ENCODE measurements at places on chromosomes 6 and 20. TPM values are rescaled to one million over a fixed set of nuclear protein-coding genes. Genes with fewer than 3 reads are reported as not detected.

- no peak for DNase-seq
- no peak overlapping the region for H3K27ac ChIP-seq
- no peak overlapping the region for H3K4me3 ChIP-seq
- H3K27me3 ChIP-seq = no peaks in the 10 kb centered on the region
Measured at GRCh38 chr6:149286905-149287304, 30.6 kb upstream of the TAB2 start.

Gene TMEM200A
- total RNA-seq = 42.1 TPM

DNA sequence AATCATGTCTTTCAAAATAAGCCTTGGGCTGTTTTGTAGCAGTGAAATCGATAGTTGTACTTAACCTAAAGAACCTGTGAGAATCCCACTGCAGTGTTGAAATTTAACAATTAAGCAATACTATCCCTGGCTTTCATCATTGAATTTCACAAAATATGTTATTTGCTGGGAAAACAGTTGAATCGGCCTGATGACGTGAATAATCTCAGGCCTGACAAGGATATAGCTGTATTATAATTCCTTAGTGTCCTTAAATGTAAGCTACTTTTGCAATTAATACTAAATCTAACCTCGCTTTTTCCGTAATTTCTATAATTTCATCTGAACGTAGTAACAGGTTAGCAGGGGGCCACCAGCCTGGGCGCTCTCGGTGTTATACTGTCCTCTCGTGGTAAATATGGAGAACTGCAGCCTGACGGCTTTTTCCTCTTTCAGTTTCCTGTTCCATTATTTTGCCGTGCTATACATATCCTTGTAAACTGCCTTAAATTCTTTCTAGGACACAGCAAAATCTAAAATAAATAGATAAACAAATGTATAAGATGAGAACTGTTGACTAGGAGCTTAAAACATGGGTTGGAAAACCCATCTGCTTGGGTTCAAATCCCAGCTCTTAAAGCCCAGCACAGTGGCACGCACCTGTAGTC, 24.0 kb downstream of the MTFR2 start:
- DNase-seq = peak; percentile 41
- peaks cover 17% of the 10 kb centered on the region for H3K4me1 ChIP-seq
- H3K27ac ChIP-seq = no peak overlapping the region
- H3K4me3 ChIP-seq = no peak overlapping the region

- H3K27me3 ChIP-seq = peaks cover 11% of the 10 kb centered on the region
- peaks cover 19% of the 10 kb centered on the region for H3K4me1 ChIP-seq
- peak; percentile 63 for DNase-seq
- no peaks in the 10 kb centered on the region for H3K36me3 ChIP-seq
- H3K4me3 ChIP-seq = no peak overlapping the region
- H3K27ac ChIP-seq = no peak overlapping the region
Measured at GRCh38 chr6:44268095-44268628, 2.1 kb upstream of the TMEM151B start.

DNA sequence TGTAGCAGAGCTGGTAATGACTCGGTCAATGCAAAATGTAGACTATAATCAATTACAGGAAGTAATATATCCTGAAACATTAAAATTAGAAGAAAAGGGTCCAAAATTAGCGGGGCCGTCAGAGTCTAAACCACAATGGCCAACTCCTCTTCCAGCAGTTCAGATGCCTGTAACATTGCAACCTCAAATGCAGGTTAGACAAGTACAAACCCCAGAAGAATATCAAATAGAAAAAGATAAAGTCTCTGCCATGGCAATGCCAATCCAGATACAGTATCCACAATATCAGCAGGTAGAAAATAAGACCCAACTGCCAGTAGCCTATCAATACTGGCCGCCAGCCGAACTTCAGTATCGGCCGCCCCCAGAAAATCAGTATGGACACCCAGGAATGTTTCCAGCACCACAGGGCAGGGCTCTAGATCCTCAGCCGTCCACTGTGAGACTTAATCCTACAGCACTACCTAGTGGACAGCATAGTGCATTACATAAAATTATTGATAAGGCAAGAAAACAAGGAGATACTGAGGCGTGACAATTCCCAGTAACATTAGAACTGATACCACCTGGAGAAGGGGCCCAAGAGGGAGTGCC, 158.4 kb downstream of the GPX5 start:
- no peak for DNase-seq
- H3K4me1 ChIP-seq = no peaks in the 10 kb centered on the region
- no peaks in the 10 kb centered on the region for H3K36me3 ChIP-seq
- H3K27ac ChIP-seq = no peak overlapping the region

- H3K36me3 ChIP-seq = no peaks in the 10 kb centered on the region
- no peaks in the 10 kb centered on the region for H3K27me3 ChIP-seq
- DNase-seq = no peak
- H3K27ac ChIP-seq = no peak overlapping the region
Measured at GRCh38 chr6:184161-184700, 108.1 kb upstream of the DUSP22 start.

GRCh38 chr6:166586424-166587156, at the start of gene RAMACL:
RAMACL (minus strand) TSS chr6:166586678; CDS start chr6:166586477, 201 bp downstream.
- H3K27ac ChIP-seq = no peak within 1 kb of the TSS
- H3K4me3 ChIP-seq = no peak within 1 kb of the TSS
- H3K36me3 ChIP-seq = no peaks in the 10 kb centered on the region
- no peaks in the 10 kb centered on the region for H3K27me3 ChIP-seq
- H3K4me1 ChIP-seq = no peaks in the 10 kb centered on the region
- DNase-seq = no peak

GRCh38 chr6:63440057-63440456, 120.3 kb upstream of the LGSN start:
- no peak overlapping the region for H3K27ac ChIP-seq
- no peak for DNase-seq
- no peaks in the 10 kb centered on the region for H3K36me3 ChIP-seq
- H3K27me3 ChIP-seq = no peaks in the 10 kb centered on the region
- H3K4me3 ChIP-seq = no peak overlapping the region

Gene HLA-DRB5
- 0.55 TPM for total RNA-seq

DNA sequence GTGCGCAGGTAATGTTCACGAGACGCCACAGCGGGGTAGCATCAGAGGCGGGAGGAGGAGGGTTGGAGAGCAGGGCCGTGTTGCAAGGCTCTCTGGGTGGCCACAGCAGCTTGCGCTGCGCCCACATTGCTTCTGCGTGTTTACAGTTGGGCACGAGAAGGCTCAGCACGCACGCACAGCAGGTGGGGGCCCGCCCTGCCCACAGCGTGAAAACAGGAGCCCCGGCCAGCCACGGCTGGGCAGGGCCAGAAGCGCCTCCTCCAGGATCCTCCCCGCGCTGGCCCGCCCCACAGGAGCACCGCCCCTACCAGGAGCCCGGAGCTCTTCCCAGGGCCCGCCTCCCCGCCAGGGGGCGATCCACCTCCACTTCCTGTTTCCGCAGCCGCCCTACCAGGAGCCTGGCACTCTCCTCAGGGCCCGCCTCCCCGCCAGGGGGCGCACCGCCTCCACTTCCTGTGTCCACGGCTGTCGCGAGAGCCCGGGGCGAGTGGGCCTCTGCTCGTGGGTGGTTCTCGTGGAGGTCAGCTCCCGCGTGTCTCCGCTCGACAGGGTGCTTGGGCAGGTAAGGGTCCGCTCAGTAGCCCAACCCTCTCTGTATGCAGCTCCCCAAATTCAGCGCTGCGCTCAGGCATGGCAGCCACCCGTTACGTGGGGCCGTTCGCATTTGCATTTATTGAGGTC, at the start of gene FAM50B:
FAM50B (plus strand) TSS at position 449 of the 681 bp plus-strand sequence. CDS start 439 bp downstream, outside the sequence.
- peak within 1 kb of the TSS; percentile 66 for H3K27ac ChIP-seq
- peaks cover 5% of the 10 kb centered on the region for H3K4me1 ChIP-seq
- H3K4me3 ChIP-seq = peak within 1 kb of the TSS; percentile 72
- peak; percentile 94 for DNase-seq
- no peaks in the 10 kb centered on the region for H3K27me3 ChIP-seq

- no peak overlapping the region for H3K4me3 ChIP-seq
- H3K4me1 ChIP-seq = no peaks in the 10 kb centered on the region
- H3K27ac ChIP-seq = no peak overlapping the region
- peak; percentile 49 for DNase-seq
- H3K36me3 ChIP-seq = no peaks in the 10 kb centered on the region
- H3K27me3 ChIP-seq = no peaks in the 10 kb centered on the region
Measured at GRCh38 chr6:17478223-17478907, 85.0 kb downstream of the CAP2 start.

DNA sequence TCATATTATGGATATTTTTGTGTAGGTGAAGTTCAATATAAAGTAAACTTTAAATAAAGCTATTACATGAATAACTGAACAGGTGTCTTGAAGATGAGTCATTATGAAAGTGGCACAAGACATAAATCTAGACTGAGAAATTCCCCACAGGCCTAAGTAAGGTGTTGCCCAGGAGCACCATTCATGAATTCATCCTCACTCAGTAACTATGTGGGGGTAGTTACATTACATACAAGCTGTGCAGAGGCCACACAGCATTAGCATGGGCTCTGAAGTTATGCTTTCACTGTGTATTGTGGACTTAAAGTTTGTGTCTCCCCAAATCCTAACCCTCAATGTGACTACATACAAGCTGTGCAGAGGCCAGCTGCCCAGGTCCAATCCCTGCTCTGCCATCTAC, 65.9 kb downstream of the BCAS1 start:
- H3K27ac ChIP-seq = no peak overlapping the region
- no peak for DNase-seq
- no peaks in the 10 kb centered on the region for H3K27me3 ChIP-seq
- H3K36me3 ChIP-seq = no peaks in the 10 kb centered on the region
- H3K4me3 ChIP-seq = no peak overlapping the region

Gene BTN1A1
- total RNA-seq = not detected

GRCh38 chr6:26349964-26350857, 14.8 kb upstream of the BTN3A2 start:
- no peak for DNase-seq
- no peak overlapping the region for H3K4me3 ChIP-seq
- H3K36me3 ChIP-seq = no peaks in the 10 kb centered on the region
- H3K27me3 ChIP-seq = no peaks in the 10 kb centered on the region
- peaks cover 8% of the 10 kb centered on the region for H3K4me1 ChIP-seq

Gene RUNX2
- total RNA-seq = 4.5 TPM

Gene EEF1E1
- 25.7 TPM for total RNA-seq

DNA sequence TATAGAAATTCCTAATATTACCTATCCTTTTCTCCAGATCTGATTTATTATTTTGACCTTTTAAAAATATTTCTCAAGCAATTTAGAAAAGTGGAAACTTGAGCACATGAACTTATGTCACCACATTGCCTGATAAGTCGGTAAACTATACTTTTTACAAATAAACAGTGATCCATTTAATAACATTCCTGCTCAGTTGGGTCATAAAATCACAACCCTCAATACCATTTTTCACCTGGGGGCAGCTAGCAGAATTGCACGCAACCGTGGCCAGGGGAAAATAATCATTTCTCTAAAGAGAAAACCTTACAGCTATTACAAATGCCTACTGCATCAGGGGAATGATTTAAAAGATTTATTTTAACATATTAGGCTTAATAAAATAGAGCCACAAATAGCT, 614.5 kb downstream of the PHF3 start:
- no peak for DNase-seq
- no peaks in the 10 kb centered on the region for H3K4me1 ChIP-seq
- no peak overlapping the region for H3K27ac ChIP-seq
- no peak overlapping the region for H3K4me3 ChIP-seq

DNA sequence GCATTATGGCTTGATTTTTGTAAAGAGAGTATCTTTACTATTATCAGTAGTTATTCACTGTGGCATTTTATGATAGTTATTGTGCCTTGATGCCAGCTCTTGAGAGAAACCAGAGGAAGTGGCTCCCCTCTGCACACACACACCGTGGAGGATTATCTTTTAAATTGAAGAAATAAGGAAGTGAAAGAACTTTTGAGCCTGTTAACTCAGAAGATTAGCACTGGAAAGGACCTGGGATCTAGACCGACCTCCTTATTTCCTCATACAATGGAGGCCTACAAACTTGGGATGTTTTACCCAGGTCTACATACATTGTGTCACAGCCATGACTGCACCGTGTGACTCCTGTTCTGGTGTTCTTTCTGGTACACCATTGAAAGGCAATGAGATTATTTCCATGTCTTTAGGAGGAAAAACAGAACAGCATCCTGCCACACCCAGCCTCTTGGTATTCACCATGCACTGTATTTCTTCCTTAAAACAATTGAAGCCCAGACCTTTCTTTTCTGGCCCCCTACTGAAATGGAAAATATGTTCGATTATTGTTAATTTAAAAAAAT, 40.6 kb downstream of the HECA start:
- no peak for DNase-seq
- H3K27me3 ChIP-seq = no peaks in the 10 kb centered on the region
- H3K27ac ChIP-seq = no peak overlapping the region
- no peak overlapping the region for H3K4me3 ChIP-seq

Gene ADGRB3
- total RNA-seq = 1.4 TPM

GRCh38 chr6:142420802-142421201, 119.0 kb downstream of the ADGRG6 start:
- H3K36me3 ChIP-seq = no peaks in the 10 kb centered on the region
- H3K4me3 ChIP-seq = no peak overlapping the region
- no peak for DNase-seq
- H3K27ac ChIP-seq = no peak overlapping the region

Gene DEFB123
- total RNA-seq = not detected

GRCh38 chr20:23614163-23614562, 8.4 kb upstream of the CST9 start:
- no peak overlapping the region for H3K4me3 ChIP-seq
- no peaks in the 10 kb centered on the region for H3K27me3 ChIP-seq
- no peak overlapping the region for H3K27ac ChIP-seq
- no peaks in the 10 kb centered on the region for H3K4me1 ChIP-seq
- H3K36me3 ChIP-seq = no peaks in the 10 kb centered on the region

Gene IL17A
- total RNA-seq = not detected

DNA sequence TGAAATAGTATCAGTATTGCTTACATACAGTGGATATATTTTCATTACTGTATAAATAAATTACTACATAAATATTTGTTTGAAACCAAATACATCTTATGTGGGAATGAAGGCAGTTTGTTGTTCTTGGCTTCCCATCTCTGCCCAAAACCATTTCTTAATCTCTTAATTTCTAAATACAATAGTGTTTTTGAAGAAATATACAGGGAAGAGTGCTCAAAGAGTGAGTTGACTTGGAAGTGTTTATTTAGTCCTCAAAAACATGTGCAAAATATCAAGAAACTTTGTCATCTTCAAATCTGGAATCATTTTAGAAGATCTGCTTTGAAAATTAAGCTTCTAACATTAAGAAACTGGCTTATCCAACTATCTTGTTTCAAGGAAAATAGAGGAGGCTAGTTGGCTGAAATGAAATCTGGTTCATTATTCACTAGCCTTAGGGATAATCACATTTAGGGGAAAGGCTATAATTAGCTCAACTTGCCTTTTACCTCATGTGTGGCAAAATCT, 259.8 kb upstream of the FLRT3 start:
- no peaks in the 10 kb centered on the region for H3K27me3 ChIP-seq
- H3K27ac ChIP-seq = no peak overlapping the region
- no peaks in the 10 kb centered on the region for H3K36me3 ChIP-seq
- H3K4me1 ChIP-seq = no peaks in the 10 kb centered on the region

Gene PMEPA1
- total RNA-seq = 1.2 TPM

GRCh38 chr6:97689078-97689754, 406.2 kb upstream of the MMS22L start:
- no peak for DNase-seq
- no peaks in the 10 kb centered on the region for H3K36me3 ChIP-seq
- H3K4me1 ChIP-seq = no peaks in the 10 kb centered on the region
- no peak overlapping the region for H3K4me3 ChIP-seq
- H3K27ac ChIP-seq = no peak overlapping the region

Gene STX7
- total RNA-seq = 33.8 TPM

Gene NKAPL
- 0.69 TPM for total RNA-seq

- H3K27ac ChIP-seq = peak overlapping the region; percentile 85
- H3K4me1 ChIP-seq = peaks cover 11% of the 10 kb centered on the region
- peak overlapping the region; percentile 2 for H3K4me3 ChIP-seq
- no peak for DNase-seq
Measured at GRCh38 chr6:8435845-8436168, 462 bp upstream of the SLC35B3 start.

Gene MAFB
- 58.0 TPM for total RNA-seq
